CD4-positive, alpha-beta T cell treated with Interleukin-21 for 1 hour (primary cell): ENCODE measurements at places on chromosomes 3 and 15.

DNA sequence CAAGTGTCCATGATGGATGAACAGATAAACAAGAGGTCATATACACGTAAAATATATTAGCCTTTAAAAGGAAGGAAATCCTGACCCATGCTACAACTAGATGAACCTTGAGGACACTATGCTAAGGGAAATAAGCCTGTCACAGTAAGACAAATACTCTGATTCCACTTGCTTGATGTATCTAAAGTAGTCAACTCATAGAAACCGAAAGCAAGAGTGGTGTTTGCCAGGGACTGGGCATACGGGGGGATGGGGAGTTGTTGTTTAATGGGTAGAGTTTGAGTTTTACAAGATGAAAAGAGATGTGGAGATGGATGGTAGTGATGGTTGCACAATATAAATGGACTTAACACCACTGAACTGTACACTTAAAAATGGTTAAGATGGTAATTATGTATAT lies 65.4 kb downstream of the C3orf70 start:
- no peak for DNase-seq

- no peak for DNase-seq
Observed at GRCh38 chr3:195931582-195932273, 23.4 kb upstream of the TNK2 start.

DNA sequence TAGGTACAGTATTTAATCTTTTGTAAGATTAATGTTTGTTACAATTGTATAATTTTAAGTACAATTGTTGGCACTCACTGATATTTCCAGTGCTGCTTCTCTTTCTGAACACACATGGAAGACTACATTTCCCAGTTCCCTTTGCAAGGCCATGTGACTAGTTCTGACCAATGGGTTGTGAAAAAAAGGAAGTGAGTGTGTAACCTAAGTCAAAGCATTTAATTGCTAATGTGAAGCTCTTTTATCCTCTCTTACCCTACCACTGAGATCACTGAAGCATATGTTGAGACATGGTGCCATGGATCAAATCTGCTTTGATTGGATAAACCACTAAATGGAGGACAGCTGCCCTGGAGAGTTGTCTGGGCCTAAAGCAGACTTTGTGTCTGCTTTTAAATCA lies 83.9 kb upstream of the PLXND1 start:
- DNase-seq, result peak; percentile 84

- no peak for DNase-seq
Observed at GRCh38 chr3:196177967-196178366, 33.2 kb downstream of the ZDHHC19 start.

DNA sequence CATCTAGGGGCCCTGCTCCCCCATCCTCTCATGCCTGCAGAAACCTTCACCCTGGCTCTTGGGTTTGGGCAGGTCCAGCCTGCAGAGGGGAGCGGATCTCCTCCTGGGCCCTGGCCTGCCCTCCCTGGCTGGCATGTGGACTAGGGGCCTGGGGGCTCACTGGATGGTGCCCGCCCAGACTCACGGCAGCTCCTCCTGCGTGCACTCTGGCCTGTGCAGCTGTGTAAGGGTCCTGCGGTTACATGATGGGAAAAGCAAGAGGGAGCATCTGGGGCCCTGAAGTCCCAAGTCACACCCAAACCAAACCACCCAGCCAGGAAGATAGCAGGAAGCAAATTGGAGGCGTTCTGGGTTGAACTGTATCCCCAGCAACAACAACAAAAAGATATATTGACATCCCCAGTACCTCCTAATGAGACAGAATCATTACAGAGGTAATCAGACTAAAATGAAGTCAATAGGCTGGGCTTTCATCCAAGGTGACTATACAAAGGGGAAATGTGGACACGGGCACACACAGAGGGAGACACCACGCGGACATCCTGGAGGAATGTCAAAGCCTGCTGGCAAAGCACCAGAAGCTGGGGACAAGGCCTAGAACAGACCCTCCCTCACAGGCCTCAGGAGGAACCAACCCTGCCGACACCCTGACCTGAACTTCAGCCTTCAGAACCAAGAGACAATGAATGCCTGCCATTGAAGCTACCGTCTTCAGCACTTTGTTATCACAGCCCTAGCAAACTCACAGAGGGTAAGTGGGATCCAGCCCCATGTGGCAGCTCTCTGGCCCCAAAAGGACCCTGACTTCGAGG lies 10.4 kb upstream of the CLK3 start:
- DNase-seq, result no peak

- DNase-seq, result no peak
Observed at GRCh38 chr3:127860211-127860696, 37.9 kb upstream of the MGLL start.

DNA sequence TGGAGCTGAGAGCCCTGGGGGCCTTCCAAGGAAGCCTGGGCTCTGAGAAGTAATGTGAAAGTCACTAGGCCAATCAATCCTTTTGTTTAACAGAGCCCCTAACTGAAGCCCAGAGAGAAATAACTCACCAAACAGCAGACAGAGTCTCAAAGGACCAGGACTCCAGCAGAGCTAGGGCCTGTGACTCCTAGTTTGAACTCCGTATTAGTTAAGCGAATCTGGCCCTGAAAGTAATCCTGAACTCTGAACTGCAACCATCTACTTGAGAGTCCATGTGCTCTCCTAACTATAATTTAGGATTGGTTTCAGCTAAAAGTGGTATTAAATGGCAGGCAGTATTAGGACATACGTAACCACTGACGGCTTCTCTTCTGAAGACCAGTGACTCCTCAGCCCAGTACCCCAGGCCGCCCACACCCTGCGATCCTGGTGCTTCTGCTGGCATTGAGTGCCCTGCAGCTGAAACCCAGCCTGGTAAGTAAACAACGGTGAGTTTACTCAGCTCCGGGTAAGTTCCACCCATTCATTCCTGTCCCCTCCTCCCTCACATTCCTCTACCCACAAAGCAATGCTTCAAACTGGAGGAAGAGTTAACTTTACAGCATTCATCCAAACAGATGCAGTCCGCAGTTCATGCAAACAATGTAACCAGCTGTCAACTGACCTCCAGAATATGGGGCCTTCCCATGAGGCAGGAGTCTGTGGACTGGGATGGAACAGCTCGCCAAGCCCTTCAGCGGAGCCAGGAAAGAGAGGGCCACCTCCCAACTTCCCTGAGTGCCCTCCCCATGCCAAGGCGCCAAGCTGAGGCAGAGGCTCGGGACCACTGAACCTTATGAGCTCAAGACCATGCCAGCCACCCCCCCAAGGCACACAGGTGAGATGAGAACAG lies 7.3 kb downstream of the MYO5C start:
- no peak for DNase-seq

- DNase-seq, result no peak
Observed at GRCh38 chr3:171204942-171205341, 178.4 kb upstream of the SLC2A2 start.

DNA sequence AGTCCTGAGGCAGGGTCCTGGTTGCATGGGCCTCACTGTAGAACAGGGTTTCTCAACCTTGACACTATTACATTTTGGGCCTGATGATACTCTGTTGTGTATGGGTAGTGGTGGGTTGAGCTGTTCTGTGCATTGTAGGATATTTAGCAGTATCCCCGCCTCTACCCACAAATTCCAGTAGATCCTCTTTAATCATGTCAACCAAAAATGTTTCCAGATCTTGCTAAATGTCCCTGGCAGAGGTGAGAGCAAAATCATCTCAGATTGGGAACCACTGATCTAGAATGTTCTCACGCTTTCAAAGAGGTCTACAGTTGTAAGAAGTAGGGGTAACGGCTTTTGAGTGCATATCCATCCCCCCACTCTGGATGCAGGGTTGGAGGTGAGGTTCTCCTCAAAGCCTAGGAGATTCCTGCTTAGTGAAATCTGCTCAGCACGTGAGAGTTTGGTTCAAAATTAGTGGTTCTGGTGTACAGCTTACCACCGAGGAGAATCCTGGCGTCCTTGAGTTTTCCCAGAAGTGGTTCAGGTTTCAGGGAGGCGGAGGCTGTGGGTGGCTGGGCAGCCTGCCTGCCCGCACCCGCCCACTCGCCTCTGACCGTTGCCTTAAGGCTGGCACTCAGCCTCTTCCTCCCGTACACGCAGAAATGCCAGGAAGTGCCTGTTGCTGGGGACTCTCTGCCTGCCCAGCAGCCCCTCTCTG lies 5.3 kb downstream of the ACVR2B start:
- DNase-seq, result no peak

DNA sequence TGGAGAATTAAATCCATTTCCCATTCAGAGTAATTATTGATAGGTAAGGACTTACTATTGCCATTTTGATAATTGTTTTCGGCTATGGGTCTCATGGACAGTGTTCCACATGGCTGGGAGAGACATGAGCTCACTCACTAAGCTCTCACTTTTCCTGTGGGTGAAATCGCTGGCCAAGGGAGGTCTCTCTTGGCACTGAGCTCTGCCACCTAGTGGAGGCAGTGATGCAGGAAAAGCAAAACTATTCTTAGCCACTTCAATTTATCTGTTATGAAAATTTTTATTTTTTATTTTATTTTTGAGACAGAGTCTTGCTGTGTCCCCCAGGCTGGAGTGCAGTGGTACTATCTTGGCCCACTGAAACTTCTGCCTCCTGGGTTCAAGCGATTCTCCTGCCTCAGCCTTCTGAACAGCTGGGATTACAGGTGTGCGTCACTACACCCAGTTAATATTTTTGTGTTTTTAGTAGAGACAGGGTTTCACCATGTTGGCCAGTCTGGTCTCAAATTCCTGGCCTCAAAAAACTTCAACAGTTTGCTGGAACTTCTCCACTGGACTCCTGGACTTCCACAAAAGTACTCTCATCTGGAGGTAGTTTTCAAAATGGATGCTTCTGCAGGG lies 4.7 kb upstream of the RNF13 start:
- peak; percentile 65 for DNase-seq

DNA sequence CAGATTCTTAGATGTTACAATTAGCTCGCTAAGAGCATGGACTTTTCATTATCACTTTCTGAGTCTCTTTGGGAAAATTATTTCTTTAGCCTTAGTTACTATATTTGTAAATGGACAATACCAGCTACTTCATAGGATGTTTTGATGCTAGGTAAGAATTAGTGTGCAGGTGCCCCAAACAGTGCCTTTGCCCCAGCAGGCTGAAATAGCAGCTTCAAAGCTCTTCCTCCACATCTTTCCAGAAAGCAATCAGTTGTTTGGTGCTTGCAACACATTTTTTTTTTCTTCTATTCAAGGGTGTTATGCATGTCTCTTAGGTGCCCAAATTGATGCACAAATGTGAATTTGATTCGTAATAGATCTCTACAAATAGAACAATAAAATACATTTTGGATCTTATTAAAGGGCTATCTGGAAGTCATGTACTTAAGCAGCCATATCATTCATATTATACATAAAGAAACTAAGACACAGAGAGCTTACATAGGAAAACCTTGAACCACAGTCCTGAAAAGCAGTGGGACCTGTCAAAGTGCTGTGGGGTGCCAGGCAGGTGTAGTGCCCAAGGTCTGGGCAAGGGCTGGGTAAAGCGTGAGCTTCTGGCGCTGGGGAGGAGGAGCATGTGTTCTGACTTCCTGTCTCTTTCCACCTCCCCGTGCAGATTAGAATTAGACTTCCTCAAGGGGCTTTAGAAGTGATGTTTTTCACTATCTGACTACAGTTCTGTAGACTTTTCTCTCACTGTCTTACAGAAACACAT lies 62.9 kb downstream of the FNDC3B start:
- peak; percentile 56 for DNase-seq

DNA sequence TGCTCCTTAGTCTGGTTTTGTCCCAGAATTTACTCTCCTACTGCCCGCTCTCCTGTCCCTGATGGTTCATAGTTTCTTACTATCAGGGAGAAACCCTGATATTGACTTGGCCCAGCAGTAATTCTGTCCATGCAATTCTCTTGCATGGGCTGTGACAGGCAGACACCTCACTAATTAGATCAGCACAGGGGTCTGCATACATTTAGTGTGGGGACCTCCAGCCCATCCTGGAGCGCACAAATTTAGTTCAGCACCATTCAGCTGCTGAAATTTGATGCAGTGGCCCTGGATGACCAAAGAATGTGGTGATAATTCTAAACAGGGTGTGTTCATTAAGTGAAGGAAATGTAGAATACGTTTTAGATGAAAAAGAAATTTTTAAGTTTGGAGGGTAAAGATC lies 555.5 kb upstream of the TBL1XR1 start:
- DNase-seq, result no peak

DNA sequence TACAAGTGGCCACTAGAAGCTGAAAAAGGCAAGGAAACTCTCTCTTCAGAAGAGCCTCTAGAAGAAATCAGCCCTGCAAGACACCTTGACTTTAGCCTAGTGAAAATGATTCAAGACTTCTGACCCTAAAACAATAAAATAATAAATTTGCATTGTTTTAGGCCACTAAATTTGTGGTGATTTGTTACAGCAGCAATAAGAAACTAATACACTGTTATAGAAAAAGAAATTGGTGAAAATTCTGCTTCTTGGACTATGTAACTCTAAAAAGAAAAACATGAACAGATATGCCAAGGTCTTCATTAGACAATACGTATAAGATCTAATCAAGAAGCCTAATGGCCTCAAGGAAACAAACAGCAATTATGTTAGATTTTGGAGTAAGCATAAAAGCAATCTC lies 36.1 kb downstream of the EXD1 start:
- DNase-seq, result no peak

GRCh38 chr15:51600114-51600513 lies 22.5 kb downstream of the DMXL2 start:
- no peak for DNase-seq

DNA sequence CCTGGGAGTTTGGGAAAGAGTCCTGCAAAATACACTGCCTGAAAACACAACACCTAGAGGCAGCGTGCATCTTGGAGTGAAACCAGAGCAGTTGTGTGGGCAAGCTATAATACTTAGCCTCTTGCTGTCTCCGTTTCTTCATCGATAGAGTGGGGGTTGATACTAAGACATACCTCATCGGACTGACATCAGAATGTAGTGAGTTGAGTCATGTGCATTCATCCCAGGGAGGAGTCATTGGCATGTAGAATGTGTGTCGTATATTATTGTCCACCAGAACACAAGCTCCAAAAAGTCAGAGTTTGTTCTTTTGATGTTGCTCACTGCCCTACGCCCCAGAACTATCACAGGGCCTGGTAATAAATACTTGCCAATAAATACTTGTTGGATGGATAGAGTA lies 4.3 kb downstream of the SNTN start:
- no peak for DNase-seq

- DNase-seq, result no peak
Observed at GRCh38 chr3:17891139-17891856, 148.9 kb upstream of the TBC1D5 start.

DNA sequence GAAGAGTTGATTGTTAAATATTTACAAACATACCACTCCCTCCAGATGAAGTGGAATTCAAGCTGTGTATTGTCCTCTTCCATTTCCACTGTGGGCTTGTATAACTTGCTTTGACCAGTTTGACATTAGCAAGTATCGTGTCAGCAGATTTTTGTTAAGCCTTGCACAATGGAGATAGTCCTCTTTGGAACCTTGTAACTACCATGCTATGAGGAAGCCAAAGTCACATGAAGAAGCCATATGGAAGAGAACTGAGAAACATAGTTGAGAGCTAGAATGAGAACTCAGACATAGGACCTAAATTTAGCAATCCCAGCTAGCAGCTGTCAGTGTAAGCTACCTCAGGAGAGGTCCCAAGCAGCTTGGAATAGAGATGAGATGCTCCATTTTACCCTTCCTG lies 889.2 kb downstream of the PDCD6IP start:
- DNase-seq, result no peak

GRCh38 chr3:191356631-191357439 lies 26.5 kb upstream of the UTS2B start:
- no peak for DNase-seq
